ENCODE measurements at places on chromosomes 1 and 21.

- DNase-seq: no peak
These were observed 16.5 kb upstream of the TFF3 start for GRCh38 chr21:42331660-42332059.

DNA sequence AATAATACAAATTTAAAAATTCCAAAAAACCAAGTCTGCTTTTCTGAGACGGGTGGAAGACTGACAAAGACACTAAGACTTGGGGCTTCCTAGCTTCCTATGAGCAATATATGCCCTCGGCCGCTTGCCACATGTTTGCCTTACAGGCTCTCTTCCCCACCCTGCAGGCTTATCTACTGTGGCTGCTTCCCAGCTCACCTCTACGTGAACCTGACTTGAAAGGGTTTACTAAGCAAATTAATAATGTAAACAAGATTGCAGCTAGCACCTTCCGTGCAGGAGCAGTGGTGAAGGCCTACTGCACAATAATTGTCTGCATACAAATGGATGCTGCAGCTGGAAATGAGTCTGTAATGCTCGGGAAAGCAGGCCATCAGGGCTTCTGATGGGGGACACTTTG is 152.9 kb upstream of the DAB1 start:
- DNase-seq: no peak

- no peak for DNase-seq
These were observed 369.4 kb upstream of the B3GALT2 start for GRCh38 chr1:193555662-193556441.

- DNase-seq: no peak
These were observed 36.6 kb downstream of the CAPZB start for GRCh38 chr1:19448491-19449439.

DNA sequence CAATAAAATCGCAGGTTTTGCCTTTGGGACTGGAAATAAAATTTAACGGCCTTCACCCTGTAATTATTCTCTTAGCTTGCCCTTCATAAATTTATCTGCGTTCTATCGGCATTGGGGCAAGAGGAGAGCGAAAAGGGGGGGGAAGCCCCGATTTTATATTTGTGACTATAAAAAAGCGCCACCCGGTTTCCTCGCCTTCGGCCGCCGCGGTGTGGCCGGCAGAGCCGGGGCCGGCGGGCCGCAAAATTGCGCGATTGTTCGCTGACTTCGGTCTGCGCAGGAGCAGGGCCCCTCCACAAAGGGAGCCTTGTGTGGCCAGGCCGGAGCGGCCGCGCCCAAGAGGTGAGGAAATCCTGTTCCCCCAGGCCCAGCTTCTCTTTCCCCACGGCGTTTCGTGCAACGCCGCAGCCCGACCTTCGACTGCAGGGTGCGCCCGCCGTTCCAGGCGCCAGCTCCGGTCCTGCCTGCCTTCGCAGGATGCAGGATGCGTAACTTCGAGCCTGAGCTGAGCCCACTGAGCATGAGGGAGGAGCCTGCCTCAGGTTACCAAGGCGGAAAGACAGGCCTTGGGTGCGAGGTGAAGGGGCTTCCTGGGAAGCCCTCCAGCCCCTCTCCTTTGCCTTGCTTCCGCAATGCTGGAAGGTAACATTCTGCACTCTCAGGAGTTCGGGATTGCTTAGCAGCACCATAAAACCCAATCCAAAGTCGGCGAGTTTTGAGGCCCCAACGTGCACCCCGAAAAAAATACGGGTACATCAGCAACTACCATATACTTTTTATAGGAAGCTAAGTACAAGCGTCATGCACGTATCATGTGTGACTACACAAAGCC is 4.9 kb upstream of the TBX15 start:
- DNase-seq: no peak

GRCh38 chr1:18739408-18739807 is 108.8 kb downstream of the PAX7 start:
- no peak for DNase-seq

- no peak for DNase-seq
These were observed 47.8 kb upstream of the PRDM2 start for GRCh38 chr1:13652238-13652637.

DNA sequence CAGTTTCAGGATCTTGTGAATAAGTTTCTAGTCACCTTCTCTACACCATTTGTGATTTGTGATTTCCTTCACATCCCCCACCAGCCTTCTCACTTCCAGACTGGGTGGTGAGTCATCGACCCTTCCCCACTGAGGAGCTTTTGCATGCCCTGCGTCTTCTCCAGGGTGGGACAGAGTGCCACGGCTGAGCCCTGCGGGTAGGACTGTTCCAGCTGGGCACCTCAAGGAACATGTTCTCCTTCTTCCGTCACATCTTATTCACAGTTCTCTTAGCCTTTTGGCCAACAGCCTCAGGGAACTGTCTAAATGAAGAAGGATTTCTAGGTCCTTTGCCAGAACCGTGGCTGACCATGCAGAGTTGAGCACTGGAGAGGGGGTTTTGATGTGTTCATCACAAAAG is 116.5 kb downstream of the TMEM53 start:
- no peak for DNase-seq

GRCh38 chr21:29245104-29245643 is 53.5 kb upstream of the BACH1 start:
- no peak for DNase-seq

DNA sequence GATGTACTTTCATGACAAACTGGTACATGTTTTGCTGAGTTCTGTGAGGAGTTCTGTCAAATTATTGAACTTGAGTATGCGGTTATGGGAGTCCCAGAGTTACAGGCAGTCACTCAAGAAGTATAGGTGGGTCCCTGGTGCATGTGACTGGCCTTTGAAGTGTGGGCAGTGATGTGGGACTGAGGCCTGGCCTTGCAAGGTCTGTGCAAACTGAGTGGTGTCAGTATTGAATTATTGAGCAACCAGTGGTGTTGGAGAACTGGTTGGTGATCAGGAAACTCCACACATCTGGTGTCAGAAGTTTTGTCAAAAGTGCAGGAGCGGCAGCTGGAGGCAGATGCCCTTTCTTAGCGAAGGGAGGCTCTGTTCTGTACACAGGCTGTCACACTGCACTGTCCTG is 5.2 kb downstream of the ZNF678 start:
- DNase-seq: no peak

GRCh38 chr1:19346026-19346425 is 33.9 kb downstream of the SLC66A1 start:
- no peak for DNase-seq
